ENCODE measurements at places on chromosomes 6 and 20. TPM values are rescaled to one million over a fixed set of nuclear protein-coding genes. Genes with fewer than 3 reads are reported as not detected.

GRCh38 chr20:60587986-60588385 is 629.8 kb downstream of the CDH26 start:
- no peak for DNase-seq

DNA sequence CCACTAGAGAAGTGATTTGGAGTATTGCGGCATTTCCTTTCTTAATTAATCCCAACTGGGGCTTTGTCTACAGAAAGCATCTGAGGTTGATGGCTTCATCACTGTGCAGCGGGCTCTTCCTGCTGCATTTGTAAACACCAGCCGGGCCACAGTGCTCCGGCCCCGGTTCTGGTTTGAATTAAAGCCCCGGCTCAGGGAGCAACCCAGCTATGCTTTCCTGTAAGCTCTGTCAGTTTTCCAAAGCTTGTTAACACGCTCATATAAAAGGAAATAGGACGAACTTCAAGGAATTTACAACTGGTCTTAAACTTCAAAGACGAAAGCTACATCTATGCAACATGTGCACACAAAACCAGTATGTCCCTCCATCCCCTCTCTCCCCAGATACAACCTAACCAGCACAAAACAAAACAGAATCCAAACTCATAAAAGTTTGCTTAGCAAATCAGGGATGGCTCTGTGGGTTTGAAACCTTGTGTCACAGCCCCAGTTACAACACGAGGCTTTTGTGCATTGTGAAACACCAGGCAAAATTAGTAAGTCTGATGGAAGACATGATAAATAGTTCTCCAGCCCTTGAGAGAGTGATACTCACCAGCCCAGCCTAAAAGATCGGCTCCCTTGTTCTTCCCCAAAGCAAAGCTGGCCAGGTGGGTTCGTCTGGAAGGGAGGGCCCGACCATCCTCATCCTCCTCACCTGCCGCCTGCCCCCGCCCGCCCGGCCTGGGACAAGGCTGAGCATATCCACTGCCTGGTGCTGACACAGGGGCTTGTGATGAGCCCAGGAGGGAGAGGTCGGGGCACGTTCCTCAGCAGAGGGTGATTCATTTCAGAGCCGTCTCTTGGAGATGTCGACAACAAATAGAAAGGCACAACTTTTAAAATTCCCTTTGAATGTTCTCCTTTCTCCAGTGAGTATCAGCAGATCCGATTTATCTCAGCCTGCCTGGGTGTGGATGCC is 197.9 kb downstream of the TFAP2C start:
- no peak for DNase-seq

Gene PEX3
- 24.9 TPM for total RNA-seq

Gene MAK
- 0.27 TPM for total RNA-seq

Data from activated CD8-positive, alpha-beta T cell treated with anti-CD3 and anti-CD28 coated beads for 36 hours (primary cell).